DND-41 (cell line): ENCODE measurements at places on chromosomes 2 and 18.

- DNase-seq, result no peak
These were observed 90.2 kb upstream of the LHCGR start for GRCh38 chr2:48845684-48846083.

DNA sequence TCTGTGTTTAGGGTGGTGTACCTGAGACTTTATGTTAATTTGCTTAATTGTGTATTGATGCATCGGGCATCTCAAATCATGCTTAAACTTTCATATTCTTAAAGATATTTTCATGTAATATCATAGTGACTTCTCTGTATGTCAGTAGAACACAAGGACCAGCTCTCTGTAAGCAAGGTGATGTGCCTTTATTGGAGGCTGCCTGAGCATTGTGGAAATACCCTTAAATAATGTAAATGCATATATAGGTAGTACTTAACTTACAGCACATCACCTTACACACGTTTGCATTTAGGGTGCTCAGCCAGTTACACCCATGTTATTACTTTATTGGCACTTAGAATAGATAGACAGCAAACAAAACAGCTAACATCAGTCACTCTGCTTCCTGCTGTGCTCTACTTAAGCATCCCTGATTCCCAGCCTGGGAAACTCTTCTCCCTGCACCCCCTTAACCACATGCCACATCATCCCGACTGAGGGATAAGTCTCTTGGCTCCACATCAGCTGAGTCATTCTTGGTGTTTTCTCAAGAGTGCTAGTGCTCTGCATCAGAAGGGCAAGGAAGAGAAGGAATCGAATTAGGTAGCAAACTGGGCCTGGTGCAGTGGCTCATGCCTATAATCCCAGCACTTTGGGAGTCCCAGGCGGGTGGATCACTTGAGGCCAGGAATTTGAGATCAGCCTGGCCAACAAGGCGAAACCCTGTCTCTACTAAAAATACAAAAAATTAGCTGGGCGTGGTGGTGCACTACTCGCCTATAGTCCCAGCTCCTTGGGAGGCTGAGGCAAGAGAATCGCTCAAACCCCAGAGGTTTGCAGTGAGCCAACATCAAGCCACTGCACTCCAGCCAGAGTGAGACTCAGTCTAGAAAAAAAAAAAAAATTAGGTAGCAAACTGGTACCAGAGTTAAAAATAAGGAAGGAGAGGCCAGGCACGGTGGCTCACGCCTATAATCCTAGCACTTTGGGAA, 108.7 kb downstream of the MAP3K20 start:
- DNase-seq, result no peak

DNA sequence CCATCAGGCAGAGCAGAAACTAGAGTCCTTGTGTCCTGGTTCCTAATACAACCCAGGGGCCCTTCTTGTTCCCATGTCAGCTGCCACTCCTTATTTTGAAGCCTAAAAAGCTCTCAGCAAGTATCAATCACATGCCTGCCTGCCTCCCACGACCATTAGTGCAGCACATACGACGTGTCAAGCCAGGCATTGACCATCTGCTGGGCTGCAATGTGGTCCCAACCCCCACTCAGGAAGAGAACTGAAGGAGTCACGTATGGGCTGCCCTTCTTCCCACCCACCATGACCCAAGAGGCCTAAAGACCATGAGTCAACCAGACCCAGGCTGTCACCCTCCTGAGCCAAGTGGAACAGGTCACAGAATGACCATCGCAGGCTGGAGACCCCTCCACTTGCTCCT, 98.8 kb downstream of the KLHL29 start:
- no peak for DNase-seq

DNA sequence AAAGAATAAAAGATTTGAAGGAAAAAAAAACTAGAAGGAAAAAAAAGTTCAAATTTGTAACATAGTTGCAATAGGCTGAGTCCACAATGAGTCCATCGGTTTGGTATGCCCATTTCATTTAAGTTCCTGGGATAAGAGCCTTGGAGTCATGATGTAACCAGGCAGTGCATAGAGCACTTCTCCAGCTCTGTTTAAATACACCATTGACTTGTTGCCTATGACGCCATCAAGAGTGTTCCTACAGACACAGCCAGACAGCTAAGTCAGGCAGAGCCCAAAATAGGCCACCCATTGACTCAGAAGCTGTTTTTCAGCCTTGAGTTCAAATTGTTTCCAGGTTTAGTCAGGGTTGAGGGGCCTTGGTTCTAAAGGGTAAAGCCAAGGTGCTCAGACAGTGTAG, 44.9 kb downstream of the SOCS6 start:
- DNase-seq, result no peak

- no peak for DNase-seq
These were observed 6.1 kb downstream of the STK25 start for GRCh38 chr2:241502281-241502680.

GRCh38 chr2:104685591-104685990, 168.3 kb upstream of the POU3F3 start:
- DNase-seq, result no peak

- DNase-seq, result no peak
These were observed 9.3 kb downstream of the TEKT4 start for GRCh38 chr2:94880507-94880906.

DNA sequence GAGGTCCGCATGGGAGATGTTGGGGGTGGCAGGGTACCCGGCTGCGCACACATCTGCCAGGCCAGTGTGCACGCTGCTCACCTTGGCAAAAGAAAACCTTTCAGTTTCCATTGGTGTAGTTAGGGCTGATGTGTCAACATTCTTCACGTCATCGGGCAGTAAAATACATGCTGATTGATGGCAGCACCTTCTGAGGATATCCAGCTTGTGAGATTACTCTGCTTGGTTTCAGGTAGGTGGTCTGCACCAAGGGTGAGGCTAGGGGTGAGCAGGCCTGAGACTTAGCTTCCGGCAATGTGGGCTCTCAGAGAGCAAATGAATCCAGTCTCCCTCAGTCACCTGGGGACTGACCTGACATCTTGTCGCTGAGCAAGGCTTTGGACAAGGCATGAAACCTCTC, 19.3 kb upstream of the ACKR3 start:
- no peak for DNase-seq
